NCI-H1417 treated with DMSO at 0.1 percent for 48 hours (cell line): ENCODE measurements at places on chromosomes 1 and 21.

DNA sequence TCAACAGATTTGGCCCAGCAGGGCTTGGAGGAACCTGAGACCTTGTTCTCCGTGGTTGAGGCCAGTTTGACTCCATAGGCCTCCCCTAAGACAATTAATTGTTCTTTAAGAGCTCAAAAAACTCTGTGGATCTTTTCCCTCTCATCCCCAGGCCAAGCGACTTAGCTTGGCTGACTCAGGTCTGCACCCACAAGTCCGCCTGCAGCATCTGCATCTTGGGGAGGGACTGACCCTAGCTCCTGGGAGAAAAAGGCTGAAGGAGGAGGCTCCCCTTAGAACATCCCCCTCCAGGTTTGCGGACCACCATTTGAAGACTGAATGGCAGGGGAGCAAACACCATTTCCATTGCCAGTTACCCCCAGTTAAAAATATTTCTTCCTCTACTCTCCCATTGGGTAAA lies 1.5 kb upstream of the HES2 start:
- no peak for DNase-seq

- DNase-seq, result no peak
These were observed 86.4 kb downstream of the MIS18A start for GRCh38 chr21:32192291-32193097.

GRCh38 chr1:226461087-226461486 lies 53.2 kb upstream of the PARP1 start:
- no peak for DNase-seq

DNA sequence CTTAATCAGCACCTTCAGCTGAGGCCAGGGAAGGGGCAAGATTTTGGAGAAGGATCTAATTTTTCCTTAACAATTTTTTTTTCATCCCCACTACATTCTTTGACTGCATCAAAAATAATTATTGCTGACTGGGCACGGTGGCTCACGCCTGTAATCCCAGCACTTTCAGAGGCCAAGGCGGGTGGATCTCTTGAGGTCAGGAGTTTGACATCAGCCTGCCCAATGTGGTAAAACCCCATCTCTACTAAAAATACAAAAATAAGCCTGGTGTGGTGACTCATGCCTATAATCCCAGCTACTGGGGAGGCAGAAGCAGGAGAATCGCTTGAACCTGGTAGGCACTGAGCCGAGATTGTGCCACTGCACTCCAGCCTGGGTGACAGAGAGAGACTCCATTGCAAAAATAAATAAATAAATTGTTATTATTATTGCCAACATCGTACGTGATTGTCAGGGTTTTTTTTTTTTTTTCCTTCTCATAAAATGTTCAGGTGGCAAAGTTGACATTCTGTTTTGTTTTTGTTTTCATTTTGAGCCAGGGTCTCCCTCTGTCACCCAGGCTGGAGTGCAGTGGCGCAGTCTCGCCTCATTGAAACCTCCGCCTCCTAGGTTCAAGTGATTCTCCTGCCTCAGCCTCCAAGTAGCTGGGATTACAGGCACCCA lies 37.3 kb upstream of the MORC3 start:
- DNase-seq, result no peak

GRCh38 chr1:147651466-147651865 lies 18.9 kb downstream of the ACP6 start:
- no peak for DNase-seq

DNA sequence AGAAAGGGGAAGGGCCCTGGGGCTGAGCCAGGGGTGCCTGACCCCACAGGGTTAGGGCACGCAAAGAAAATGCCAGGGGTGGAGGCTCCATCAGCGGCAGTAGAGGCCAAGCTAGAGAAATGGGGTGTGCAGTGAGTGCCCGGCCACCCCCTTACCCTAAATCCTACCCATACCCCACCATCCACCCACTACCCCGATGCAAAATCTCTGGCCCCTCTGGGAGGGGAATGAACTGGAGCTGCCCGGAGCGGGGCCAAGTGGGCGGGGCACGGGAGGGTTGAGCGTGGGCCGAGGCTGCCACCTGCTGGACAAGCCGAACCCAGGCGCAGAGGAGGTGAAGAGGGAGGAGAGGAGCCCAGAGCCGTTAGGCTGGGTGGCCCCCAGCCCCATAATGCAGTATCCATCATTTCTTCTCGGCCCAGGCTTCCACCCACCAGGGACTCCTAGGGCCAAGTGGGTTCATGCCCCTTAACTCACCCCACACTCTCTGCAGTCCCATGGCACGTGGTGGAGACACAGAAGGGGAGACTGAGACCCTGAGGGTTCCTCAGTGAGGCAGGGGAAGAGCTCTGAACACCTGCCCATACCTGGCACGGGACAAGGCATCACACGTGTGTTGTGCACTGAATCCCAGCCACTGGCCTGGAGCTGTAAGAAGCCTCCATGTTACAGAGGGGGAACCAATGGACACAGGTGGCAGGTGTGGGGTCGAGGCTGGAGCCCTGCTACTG lies 1.4 kb upstream of the C1QC start:
- no peak for DNase-seq

DNA sequence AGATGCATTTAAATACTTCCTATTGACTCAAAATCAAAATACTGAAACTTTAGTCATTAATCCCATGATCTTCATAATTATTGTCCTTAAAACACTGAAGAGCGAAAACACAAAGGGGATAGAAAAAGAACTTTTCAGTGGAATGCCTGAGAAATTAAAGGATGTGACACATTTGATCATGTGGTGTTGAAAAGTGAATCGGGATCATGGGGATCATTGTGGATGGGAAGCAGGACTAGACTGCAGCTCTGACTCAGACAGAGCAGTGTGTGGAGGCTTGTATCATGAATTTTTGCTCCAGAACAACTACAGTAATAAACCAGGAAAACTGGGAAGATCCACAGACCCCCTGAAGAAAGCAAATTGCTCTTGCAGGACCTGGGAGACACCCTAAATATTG lies 161.1 kb upstream of the CXADR start:
- DNase-seq, result no peak

DNA sequence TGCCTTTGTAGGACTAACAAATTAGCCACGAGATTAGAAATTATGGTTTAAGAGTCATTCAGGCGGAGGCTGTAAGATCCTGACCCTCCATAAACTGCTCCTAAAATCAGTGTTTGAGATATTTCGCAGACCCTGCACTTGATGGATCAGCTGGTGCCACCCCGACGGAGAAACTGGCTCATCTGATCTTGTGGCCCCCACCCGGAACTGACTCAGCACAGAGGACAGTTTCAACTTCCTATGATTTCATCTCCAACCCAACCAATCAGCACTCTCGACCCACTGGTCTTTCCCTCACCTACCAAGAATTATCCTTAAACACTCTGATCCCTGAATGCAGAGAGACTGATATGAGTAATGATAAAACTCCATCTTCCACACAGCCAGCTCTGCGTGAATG lies 3.7 kb upstream of the JAM2 start:
- no peak for DNase-seq

- DNase-seq, result no peak
These were observed 345.1 kb upstream of the SNX7 start for GRCh38 chr1:98316286-98316905.
